ENCODE measurements at places on chromosomes 6 and 20. TPM values are rescaled to one million over a fixed set of nuclear protein-coding genes. Genes with fewer than 3 reads are reported as not detected.

The PARD6B gene
- total RNA-seq: 32.5 TPM

- DNase-seq: no peak
These were observed 808.3 kb downstream of the TFAP2A start for GRCh38 chr6:9606435-9607134.

The HLA-DOB gene
- 0.95 TPM for total RNA-seq

The WFDC10B gene
- 1.2 TPM for total RNA-seq

GRCh38 chr6:91816335-91816734 is 1229.5 kb upstream of the MAP3K7 start:
- DNase-seq: peak; percentile 21

The CAPN11 gene
- total RNA-seq: 0.27 TPM

DNA sequence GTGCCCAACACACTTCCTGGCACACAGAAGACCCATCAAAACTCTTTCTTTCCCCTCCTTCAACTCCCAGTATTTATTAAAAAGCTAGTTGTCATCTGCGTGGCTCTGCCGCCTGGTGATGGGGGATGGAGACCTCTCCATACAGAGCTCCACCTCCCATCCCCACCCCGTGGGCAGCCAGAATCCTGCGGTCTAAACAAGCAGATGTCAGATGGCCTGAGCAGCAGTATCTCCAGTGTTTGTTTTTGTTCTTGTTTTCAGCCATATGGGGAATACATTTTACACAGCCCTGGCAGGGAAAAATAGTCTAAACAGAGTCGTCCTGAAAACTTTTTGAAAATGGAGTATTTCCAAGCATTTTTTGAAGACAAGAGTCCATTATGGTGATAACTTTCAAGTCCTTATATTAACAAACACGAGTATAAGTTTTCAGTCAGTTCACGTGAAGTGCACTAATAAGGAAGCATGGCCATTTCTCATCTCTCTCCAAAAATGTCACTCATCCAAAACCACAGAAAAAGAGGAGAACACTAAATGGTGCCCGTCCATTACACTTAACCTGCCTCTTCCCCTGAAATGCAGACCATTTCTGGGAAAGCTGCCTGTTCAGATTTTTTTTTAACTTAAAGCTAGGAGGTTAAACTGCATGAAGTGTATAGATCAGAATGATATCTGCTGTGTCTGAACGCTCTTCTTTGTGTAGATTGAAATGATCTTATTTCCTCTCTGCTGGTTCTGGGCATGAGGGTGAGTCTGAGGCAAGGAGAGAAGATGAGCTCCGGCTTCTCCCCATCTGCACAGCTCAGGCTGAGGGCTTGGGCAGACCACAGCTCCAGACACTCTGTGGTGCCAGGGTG is 91.0 kb downstream of the TCP11 start:
- no peak for DNase-seq

DNA sequence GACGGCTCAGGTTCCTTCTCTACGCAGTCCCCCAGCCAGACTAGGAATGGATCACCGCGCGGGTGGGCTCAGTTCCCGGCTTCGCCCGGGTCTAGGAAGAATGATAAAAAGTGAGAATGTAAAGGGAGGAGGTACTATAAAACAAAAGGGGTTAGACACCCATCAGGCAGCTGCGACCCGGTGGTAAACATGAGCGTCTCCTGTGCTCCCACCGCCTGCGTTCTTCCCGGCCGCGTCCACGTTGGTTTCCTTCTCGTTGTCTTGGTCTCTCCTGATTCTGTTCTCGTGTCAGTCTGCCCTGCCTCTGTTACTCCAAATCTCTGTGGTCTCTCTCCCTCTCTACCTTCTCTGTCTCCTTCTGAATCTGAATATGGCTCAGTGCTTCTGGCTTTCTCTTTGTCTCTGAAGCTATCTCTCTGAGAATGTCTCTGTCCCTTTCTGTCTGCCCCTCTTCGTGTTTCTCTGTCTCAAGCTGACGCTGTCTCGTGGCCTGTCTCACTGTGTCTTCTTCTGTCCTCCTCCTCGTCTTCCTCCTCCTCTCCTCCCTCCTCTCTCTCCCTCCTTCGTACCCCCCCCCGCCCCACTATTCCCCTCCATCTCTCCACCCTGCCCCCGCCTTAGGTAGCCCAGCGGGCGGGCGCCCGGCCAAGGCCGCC is 41.6 kb upstream of the FOXP4 start:
- DNase-seq: no peak

GRCh38 chr6:25223490-25223991 is 55.6 kb upstream of the CARMIL1 start:
- DNase-seq: peak; percentile 50

DNA sequence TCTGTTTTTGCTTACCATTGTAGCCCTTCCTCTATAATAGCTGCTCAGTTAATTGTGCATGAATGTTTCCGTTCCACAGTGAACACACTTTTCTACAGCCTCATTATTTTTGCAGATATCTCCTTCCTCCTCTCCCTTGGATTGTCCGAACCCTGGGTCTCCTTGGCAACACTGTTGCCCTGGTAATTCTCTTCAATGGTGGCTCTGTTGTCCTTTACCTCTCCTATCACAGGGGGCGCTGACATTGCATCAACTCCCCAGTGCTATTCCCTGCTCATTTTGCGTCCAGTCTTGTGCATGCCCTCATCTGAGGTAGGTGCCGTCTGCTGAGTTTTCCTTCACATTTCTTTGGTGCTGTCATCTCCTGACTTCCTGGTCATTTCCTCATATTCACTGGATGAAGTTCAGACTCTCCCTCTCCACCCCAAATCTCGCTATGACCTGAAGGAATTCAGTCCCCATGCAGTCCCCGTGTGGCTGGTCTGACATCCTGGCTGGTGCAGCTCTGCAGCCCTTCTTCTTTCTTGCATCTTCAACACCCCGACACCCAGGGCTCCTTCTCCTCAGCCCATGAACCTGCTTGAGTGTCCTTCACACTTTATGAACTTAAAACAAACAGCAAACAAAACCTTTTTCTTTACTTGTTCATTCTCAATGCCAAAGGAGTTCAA is 21.1 kb downstream of the PHACTR2 start:
- DNase-seq: no peak

- DNase-seq: no peak
These were observed 47.3 kb upstream of the SLC2A12 start for GRCh38 chr6:134099770-134100169.

The SGK2 gene
- total RNA-seq: 1.2 TPM

DNA sequence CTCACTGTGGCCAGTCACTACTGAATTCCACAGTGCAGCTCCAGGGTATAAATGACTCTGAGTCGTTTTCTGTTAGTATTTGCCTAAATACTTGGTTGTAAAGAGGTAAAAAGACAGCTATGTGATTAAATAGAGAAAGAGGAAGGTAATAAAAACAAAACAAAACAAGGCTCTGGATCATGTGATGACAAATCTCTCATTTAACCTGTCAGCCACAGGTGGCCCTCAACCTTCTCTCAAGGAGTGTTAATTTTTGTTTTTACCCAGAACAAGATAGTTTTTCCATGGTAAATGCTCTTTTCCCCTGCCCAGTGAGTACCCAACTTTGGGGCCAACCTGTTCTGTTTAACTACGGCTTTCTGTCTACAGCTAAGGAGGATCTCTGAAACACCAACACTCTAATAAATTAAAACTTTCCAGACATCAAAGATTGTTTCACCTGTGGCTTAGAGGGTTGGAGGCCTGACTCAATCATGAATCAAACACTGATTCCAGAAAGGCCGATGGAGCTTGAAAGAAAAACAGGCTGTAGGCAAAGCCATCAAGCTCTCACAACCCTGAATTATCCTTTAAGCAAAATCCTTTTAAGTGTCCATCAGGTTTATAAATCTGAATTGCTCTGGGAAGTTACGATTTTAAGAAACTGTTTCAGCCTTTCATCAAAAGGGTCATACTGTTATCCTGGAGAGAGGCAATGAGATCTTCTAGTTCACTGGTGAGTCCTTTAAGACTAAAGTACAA is 81.5 kb upstream of the BCLAF1 start:
- DNase-seq: no peak

DNA sequence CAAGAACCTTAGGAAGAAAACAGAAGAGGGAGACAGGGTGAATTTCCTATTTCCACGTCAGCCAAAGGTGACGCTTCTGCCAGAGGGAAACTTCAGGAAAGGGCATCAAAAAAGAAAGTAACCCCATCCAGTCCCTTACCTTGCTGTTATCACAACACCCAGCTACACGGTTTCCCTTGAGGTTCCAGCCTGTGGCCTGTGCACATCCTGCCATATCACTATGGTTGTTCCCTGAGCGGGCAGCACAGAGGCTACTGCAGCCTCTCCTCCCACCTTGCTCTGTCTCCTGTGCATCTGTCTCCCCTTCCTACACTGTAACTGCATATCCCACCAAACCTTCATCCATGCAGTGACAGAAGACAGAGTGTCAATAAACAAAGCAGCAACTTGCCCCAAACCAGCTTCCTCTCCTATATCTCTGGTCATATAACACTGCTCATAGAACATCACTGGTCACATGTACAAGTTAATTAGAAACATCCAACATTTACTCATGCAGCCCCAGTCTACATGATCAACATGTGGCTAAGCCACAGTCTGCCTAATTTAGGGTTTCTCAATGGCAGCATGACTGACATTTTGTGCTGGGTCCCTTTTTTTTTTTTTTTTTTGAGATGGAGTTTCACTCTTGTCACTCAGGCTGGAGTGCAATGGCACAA is 54.7 kb downstream of the GFOD1 start:
- DNase-seq: no peak

The MYBL2 gene
- 1.7 TPM for total RNA-seq

DNA sequence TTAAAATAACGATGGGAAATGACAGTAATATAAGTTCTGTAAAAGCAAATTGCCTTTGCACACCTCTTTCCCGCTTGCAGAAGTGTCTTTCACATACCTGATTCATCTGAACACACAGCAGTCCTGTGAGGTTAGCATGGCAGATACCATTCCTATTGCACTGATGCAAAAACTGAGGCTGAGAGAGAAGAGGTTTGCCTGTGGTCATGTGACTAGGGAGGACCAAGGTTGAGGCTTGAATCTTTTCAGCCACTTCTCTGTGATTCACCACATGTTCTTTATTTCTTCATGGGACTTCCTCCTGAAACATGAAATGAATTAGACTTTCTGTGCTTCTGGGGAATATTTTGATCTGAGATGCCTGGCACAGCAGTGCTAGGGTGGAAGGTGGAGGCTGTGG is 92.9 kb downstream of the VEGFA start:
- DNase-seq: no peak

- no peak for DNase-seq
These were observed 109.5 kb upstream of the CLDN20 start for GRCh38 chr6:155154158-155154830.

The GSTA2 gene
- total RNA-seq: 4.8 TPM

The IMPG1 gene
- not detected for total RNA-seq

GRCh38 chr6:12314751-12315150 is 24.6 kb downstream of the EDN1 start:
- DNase-seq: no peak

The ZC2HC1B gene
- not detected for total RNA-seq

GRCh38 chr6:49978332-49979226 is 9.2 kb upstream of the DEFB113 start:
- no peak for DNase-seq

- DNase-seq: no peak
These were observed 5.8 kb downstream of the HDGFL1 start for GRCh38 chr6:22575190-22575589.

GRCh38 chr6:167963589-167964057 is 33.8 kb upstream of the KIF25 start:
- DNase-seq: no peak

DNA sequence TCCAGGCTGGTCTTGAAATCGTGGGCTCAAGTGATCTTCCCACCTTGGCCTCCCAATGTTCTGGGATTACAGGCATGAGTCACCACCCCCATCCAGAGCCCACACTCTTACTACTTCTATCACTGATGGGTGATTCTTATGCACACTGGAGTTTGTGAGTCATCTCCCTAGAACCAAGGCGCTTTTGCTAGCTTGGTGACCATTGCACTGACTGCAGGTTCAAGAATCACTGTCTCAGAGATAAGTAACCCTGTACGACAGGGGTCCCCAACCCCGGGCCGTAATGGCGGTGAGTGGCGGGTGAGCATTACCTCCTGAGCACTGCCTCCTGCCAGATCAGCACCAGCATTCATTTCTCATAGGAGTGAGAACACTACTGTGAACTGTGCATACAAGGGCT is 118.8 kb downstream of the MAP3K7 start:
- DNase-seq: no peak

- DNase-seq: no peak
These were observed 25.4 kb upstream of the CST3 start for GRCh38 chr20:23663180-23663579.

GRCh38 chr6:75843396-75843795 is 94.4 kb downstream of the MYO6 start:
- no peak for DNase-seq

GRCh38 chr6:33163540-33163939 is 28.7 kb downstream of the COL11A2 start:
- no peak for DNase-seq

DNA sequence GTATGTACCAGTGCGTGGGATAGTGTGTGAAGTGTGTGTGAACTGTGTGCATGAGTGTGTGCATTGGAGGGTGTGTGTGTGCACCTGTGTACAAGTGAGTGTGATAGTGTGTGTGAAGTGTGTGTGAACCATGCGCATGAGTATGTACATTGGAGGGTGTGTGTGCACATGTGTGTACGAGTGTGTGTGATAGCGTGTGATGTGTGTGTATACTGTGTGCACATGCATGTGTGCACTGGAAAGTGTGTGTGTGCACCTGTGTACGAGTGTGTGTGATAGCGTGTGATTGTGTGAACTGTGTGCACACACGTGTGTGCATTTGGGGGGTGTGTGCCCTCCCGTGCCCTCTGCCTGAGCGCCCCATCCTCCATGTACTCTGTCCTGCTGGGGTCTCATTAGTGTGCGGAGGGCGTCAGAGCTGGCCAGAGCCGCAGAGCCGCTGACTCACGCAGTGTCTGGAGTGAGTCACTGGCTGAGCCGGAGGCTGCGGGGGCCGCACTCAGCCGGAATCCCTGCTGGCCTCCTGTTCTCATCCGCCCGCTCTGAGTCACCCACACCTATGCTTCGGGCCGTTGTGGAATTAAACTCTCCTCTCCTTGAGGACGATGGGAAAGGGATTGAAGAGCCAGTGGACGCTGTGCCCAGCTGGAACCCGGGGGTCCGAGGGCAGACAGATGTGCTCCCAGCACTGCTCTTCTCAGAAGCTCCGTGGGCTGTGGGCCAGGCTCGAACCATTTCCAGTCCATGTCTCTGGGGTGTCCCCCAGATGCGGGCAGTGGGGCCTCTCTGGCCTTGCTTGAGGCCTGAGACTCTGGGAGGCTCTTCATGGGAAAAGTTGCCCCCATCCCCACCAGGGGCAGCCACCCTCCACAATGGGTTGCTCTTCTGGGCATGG is 27.3 kb upstream of the STX16 start:
- DNase-seq: no peak

- DNase-seq: no peak
These were observed 54.0 kb downstream of the STK4 start for GRCh38 chr20:45020236-45020886.

- DNase-seq: peak; percentile 78
These were observed 31.7 kb upstream of the IL20RA start for GRCh38 chr6:137076277-137077068.
